RCC 7860 (cell line): ENCODE measurements at places on chromosomes 6 and 20.

DNA sequence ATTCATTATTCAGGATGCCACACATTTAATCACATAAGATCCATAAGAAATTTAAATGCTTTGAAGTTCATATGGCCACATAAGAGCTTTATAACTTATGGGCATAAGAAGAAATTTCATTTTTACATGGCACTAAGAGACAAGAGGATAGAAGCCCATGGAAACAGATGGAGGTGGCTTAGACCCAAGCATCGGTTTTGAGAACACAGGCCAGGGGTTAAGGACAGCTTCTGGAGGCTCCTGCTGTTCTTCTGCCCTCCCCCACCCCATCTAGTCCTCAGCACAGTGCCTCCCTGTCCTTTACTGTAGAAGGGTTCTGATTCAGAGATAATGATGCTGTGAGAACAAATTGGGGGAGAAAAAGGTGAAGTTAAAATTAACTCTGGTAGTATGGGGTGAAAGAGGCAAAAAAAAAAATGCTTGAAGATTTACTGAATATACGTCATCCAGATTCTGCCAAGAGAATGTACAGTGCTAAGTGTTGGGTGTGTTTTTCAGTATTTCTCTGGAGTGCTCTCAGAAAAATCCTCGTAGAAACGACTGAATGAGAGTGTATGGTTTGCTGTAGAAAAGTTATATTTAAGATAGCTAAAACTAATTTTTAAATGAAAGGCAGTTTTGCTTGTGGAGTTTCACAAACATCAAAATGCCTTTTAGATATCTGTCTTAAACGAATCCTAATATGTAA, 539.7 kb downstream of the QKI start:
- DNase-seq = no peak

DNA sequence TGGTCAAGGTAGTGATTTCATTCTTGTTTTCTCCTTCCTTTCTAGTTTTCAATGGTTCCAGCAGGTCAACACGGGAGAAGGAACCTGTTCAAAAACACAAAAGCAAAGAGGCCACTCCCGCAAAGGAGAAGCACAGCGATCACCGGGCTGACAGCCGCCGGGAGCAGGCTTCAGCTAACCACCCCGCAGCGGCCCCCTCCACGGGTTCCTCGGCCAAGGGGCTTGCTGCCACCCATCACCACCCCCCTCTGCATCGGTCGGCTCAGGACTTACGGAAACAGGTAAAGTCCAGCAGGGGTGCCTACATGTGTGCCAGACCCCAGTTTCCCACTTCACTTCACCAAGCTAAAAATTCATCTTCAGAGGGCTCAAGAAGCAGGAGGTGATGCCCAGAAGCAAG, 175.6 kb downstream of the DTNBP1 start:
- DNase-seq = no peak

DNA sequence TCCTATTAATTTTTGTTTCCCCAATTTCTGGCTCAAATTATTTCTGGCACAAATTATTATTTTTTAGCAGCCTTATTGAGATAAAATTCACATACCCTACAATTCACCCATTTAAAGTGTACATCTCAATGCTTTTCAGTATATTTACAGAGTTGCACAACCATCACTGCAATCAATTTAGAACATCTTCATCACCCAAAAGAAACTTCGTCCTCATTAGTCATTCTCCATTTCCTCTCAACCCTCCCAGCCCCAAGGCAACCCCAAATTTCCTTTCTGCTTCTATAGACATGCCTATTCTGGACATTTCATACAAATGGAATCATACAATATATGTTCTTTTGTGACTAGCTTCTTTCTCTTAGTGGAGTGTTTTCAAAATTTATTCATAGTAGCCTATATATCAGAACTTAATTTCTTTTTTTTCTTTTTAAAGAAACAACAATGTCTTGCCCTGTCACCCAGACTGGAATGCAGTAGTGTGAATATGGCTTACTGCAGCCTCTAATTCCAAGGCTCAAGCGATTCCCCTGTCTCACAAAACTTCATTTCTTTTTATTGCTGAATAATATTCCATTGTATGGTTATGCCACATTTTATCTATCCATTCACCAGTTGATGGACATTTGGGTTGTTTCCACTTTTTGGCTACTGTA, 84.5 kb downstream of the DNAH8 start:
- DNase-seq = no peak

DNA sequence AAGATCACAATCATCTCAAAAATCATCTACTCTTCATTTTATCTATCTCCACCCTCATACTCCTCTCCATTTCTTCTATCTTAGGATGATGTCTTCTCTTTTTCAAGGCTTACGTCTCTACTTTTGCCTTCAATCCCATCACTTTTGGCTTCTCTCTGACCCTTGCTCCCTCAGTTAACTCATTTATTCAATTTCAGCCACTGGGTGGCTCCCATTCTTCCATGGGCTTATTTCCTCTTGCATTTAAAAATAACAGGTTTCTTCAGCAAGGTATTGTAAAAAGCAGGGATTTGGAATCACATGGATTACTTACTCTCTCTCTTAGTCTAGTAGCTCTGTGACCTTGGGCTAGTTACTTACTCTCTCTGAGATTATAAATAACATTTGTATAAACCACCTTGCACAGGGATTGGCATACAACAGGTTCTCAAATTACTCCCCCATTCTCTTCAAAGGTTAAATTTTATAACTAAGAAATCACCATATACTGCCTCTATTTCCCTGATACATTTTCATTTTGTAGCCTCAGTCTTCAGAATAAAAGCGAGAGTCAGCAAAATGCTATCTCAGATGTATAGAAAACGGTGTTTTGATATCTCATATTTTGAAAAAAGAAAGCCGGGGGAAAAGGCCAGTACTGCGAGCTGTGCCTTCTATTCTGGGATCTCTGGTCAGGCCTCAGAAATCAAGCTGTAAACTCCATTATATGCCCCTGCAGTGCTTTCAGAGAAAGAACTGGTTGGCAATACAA, 5.5 kb downstream of the ZSCAN12 start:
- no peak for DNase-seq

GRCh38 chr6:70124882-70125545, 177.9 kb downstream of the COL9A1 start:
- DNase-seq = peak; percentile 31

DNA sequence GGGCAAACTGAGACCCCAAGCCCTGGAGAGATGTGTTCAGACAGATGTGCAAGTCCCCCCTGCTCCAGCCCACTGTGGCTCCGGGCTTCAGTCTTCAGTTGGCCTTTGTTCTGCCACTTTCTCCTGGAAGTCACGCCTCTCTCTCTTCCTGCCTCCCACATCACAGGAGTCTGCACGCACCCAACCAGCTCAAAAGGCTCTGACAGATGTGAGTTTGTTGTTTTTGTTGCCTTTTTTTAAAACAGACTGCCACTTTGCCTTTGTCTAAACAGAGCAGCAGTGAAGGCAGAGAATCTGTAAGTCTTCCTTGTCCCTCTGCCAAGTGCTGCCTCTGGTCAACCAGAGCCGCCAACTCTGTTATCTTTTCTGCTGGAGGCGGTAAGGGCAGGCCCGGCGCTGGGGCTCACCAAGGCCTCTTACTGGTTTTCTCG, 149.7 kb downstream of the TFAP2C start:
- DNase-seq = no peak

- peak; percentile 50 for DNase-seq
These were observed 57.1 kb downstream of the GOPC start for GRCh38 chr6:117545161-117545595.
